Foreskin keratinocyte (primary cell): ENCODE measurements at places on chromosomes 6 and 20. TPM values are rescaled to one million over a fixed set of nuclear protein-coding genes. Genes with fewer than 3 reads are reported as not detected.

- no peak for DNase-seq
Measured at GRCh38 chr20:50328996-50329898, 138.6 kb downstream of the CEBPB start.

DNA sequence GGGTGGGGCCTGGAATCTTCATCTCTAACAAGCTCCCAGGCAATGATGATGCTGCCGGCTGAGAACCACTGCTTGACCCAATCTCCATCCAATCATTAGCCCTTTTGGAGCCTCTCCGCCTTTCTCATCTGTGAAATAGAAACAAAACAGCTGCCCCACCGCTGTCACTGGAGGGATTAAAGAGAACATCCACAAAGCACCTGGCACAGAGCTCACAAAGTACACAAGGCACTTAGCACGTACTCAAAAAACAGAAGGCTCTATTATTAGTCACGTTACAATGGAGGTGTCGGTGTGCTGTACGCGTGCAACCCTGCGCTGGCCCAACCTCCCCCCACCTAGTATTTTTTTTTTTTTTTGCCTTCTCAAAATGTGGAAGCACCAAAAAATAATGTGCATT, 213.5 kb upstream of the ARID1B start:
- DNase-seq: no peak

- no peak for DNase-seq
Measured at GRCh38 chr20:17572034-17572638, 2.3 kb downstream of the DSTN start.

DNA sequence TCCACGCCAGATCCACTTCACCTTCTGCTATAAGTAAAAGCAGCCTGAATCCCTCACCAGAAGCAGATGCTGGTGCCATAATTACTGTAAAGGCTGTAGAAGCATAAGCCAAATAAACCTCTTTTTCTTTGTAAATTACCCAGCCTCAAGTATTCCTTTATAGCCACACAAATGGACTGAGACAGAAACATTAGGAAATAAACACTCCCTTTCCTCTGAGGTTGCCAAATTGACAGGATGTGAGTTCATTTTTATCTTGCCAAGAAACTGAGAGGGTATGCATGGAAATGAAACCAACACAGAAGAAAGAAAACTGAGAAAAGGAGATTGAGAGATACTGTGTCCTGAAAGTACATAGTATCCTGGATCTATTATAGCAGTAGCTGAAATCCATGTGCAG, 481.2 kb downstream of the HAO1 start:
- no peak for DNase-seq

DNA sequence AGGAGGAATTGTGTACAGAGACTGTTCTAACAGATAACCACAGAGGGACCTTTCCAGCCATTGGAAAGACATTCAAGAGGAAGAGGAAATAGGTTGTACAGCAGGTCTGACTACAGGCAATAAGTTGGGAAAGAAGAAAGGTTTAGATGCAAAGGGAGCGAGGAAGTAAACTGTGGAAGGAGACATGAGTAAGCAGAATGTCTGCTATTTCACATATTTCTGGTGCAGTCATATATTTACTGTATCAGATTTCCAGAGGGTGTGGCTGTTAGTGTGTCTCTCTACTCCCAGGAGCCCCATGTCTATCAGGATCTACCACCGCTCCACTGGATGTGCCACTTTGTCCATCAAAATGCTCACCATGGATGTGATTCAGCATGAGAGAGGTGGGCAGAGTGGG, 25.9 kb downstream of the MRS2 start:
- DNase-seq: peak; percentile 50

- no peak for DNase-seq
Measured at GRCh38 chr6:26478985-26479278, 21.2 kb upstream of the BTN1A1 start.

GRCh38 chr20:59211208-59211765, 47.7 kb downstream of the ZNF831 start:
- DNase-seq: no peak

Gene MAPK13
- 47.3 and 63.7 TPM in 2 replicates for polyA plus RNA-seq

Gene TP53TG5
- polyA plus RNA-seq: not detected in 2 replicates
